ENCODE measurements at places on chromosomes 2 and 18.

DNA sequence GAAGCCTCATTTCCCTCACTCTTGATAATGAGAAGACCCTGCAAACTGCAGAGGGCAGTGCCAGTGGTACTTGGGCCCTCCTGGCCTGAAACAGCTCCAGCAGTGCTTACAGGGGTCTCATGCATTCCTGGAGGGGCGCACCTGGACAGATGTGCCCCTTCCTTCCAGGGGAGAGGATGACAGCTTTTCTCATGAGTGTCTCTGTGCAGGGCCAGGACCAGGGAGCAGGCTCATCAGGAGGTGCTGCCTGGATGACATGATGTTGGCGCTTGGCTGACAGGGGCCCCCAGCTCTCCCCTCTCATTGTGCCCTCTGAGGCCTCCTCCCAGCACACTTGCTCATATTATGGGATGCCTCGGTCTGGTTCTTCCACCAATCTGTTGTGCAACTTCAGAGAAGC, 95.1 kb upstream of the MYCN start:
- DNase-seq, result no peak

DNA sequence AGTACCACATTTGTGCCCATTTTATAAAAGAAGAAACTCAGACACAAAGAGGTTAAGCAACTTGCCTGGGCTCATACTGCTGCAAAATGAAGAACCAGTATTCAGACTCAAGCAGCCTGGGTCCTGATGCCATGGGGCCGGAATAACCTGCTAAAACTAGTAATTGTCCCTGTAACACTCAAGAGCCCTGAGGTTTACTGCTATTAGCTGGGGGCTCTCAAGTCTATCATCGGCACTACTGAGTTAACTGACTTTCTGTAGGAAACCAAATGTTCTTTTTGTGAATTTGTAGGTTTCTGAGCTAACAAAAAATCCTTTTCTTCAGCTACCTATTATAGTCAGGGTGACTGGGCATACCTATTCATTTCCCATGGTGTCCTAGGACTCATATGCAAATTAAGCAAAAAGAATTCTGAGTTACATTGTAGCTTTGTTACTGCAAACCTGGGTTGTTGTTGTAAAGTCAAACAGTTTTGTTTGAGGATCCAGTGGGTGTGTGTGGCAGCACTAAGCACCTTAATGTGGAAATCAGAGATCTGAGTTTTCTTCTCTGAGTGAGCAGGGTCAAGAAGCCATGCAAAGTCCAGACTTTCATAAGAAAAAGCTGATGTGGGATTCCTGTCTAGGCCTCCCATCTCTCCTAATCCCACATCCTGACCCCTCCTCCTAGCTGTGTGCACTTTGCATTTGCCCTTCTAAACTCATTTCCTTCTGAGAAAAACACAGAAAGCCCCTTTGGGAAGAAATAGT, 72.4 kb upstream of the TNP1 start:
- DNase-seq, result no peak

- DNase-seq, result no peak
These were observed 79.8 kb upstream of the SMAD2 start for GRCh38 chr18:48010264-48010663.

DNA sequence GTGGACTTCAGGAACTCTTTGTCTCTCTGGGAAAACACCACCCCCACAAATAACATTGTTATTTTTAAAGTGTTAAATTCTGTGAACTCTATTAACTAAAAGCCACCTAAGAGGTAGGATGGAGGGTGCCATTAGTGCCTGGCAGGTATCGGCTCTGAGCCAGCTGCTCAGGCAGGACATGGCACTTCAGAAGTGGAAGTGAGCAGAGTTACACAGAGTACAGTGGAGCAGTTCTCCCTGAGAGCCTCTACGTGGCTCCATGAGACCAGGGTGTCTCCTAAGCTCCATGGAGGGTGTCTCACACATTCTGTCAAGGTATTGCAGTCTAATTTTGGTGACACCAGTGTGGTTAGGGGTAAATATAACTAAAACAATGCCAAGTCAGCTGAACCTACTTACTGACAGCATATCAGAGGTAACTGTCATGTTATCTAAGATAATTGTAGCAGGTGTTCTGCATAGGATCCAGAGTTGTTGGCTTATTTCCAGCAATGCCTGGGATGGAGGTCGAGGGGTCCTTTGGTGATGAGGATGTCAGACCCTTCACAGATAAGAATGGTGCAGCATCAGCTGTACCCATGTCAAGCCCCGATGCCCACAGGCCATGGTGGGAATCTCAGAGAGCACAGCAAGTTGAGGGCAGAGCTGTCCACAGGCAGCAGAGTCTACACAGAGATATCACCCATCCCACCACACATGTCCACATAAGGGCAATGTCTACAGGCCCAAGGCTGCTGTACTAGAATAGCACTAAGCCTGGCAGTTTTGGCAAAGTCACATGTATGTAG, 8.6 kb upstream of the MALL start:
- DNase-seq, result peak; percentile 26

DNA sequence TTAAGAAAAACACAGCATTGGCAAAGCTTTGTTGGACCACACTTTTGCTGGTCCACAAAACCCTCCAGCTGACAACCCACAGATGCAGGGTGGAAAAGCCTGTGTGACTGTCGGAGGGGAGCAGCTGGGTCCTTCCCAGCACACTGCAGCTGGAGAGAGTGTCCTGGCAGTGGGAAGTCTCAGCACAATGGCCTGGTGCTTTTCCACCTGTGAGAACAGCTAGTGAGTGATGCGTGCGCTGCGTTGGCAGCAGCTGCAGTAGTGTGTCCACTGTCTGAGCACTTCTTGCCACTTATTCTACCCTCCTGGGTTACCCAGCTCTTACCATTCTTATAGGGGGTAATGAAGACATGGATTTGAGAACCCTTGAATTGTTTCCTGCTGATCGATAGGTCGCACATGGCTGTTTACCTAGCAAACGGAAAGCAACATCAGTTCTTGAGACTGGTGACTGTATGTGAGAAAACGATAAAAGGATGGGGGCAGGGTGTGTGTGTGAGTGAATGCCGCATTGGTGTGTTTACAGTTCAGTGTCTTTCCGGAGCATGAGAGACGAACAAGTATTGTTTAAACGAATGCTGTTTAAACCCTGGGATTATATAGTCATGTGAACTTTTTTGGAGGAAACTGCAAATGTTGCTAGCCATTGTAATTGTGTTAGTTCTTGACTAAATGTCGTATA, 69.7 kb downstream of the LYPD6 start:
- DNase-seq, result peak; percentile 80

- no peak for DNase-seq
These were observed 27.8 kb upstream of the RNF125 start for GRCh38 chr18:31990823-31991222.

- DNase-seq, result no peak
These were observed 11.3 kb upstream of the DPP4 start for GRCh38 chr2:162085090-162085891.

DNA sequence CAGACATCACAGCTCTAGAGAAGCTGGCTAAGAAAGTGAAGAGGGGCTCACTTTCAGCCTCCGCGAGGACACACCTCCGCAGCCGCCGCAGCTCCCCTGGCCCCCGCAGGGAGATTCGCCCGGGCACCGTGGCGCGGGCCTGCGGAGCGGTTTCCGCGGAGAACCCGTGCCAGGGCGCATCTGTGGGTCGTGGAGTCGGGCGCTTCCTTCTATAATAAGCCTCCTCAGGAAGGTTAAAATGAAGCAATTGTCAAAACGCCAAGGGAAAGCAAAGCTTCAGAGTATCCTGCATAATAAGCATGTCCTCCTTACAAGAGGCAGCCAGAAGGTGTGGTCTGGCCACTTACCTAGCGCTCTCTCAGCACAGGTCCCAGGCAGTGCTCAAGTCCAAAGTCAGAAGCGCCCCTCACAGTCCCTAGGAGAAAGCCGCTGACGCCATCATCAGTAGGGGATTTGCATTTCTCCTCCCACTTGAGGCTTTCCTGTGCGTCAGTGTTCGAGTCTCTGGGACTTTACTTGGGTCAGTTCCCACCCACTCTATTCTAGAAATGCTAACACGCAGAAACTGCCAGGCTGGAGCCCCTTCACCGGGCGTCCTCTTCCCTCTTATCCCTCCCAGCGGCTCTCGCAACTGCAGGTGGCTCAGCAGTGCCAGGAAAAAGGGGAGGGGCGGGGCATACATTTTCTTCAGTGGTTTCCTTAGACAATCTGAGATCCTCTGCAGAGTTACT, at the start of gene STAT4:
Gene STAT4 (minus strand): TSS at position 395 of the 731 bp plus-strand sequence. CDS start 2,791 bp downstream, outside the sequence.
- DNase-seq, result peak; percentile 34

DNA sequence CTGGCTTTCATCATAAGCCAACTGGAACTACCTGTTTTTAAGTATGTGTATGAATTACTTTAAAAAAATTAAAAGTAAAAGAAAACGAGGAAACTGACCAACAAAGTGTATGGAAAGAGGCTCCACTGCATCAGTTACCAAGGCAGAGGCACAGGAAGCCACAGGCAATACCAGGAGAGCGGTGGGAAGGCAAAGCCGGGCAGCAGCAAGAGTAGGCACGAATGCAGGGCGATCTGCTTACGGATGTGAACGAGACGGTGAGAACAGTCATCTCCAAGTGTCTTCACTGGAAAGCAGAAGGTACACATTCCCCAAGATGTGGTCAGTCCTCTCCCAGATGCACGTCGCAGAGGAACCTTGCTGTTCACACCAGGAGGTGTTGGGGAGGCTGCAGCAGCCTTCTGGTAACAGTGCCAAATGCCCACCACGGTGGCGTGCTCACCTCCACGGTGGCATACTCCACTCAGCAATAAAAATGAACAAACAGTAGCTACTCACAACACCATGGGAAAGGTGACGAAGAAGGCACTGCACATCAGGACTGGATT, 43.1 kb downstream of the HS6ST1 start:
- no peak for DNase-seq

DNA sequence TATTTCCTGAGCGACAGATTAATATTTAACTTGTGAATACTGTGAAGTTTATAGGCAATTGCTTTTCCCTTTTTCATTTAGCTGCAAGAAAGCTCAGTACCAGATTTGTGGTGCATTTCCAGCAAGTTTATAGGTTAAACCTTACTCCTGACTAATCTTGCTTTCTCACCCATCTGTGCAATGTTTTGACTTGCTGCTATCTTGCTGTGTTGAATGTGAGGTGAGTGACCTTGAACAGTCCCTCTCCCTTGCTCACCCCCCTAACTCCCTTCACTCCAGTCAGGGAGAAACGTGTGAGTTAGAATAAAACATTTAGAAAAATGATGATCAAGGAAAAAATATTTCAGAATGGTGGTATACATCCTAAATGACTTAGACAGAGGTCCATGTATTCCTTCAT, 39.8 kb upstream of the PARD3B start:
- peak; percentile 2 for DNase-seq

- no peak for DNase-seq
These were observed 94.6 kb upstream of the LGALSL start for GRCh38 chr2:64359171-64359891.

DNA sequence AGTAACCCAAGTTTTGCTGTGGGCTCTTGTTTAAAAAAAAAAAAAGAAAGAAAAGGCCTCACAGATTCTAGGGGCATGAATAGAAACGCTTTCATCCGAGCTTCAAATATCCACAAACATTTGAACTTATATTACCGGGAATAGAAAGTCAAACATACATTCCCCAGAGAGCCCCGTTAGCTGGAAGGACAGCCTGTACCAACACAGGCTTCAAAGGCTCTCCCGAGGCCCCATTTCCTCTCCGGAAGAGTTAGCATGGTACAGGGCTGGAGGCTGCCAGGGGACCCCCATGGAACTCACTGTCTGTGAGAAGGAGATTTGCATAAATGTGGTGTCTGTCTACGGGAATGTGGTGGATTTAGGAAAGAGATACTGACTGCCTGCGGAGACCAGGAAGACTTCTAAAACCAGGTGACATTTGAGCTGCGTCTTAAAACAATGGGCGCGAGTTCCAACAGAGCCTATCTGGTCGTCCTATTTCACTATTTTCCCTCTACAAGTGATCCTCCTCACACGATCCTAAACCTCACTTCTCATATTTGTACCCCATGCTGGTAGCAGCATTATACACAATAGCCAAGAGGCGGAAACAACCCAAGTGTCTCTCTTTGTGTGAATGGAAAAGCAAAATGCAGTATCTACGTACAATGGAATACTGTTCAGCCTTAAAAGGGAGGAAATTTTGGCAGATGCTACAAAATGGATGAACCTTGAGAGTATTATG, 820 bp upstream of the MATN3 start:
- peak; percentile 5 for DNase-seq

- DNase-seq, result no peak
These were observed 22.8 kb upstream of the RUFY4 start for GRCh38 chr2:218046238-218046637.

- no peak for DNase-seq
These were observed 595.4 kb downstream of the NYAP2 start for GRCh38 chr2:225994748-225995405.
